Psoas muscle (tissue), 8 donors: ENCODE measurements at places on chromosomes 2 and 18. TPM values are rescaled to one million over a fixed set of nuclear protein-coding genes. Genes with fewer than 3 reads are reported as not detected.

MAB21L4 gene
- not detected for total RNA-seq

KRTCAP3 gene
- not detected for total RNA-seq

TRIM54 gene
- 784 TPM for total RNA-seq

HOXD10 gene
- total RNA-seq = not detected

MAP3K19 gene
- total RNA-seq = not detected

MATN3 gene
- total RNA-seq = not detected

SLC9A4 gene
- total RNA-seq = not detected

FZD7 gene
- 4.1 TPM for total RNA-seq

SLC14A1 gene
- total RNA-seq = 10.9 TPM

RGPD4 gene
- total RNA-seq = not detected

ALKAL2 gene
- not detected for total RNA-seq

MOGAT1 gene
- not detected for total RNA-seq

LONRF2 gene
- 7.1 TPM for total RNA-seq

KATNAL2 gene
- total RNA-seq = 1.3 TPM

KCNJ3 gene
- 1.0 TPM for total RNA-seq

LOXHD1 gene
- total RNA-seq = 0.13 TPM

C2orf80 gene
- total RNA-seq = not detected

RFTN2 gene
- 2.4 TPM for total RNA-seq

KCTD1 gene
- 8.6 TPM for total RNA-seq

SMAD7 gene
- 8.7 TPM for total RNA-seq

UGT1A9 gene
- not detected for total RNA-seq

MC2R gene
- not detected for total RNA-seq

EMILIN1 gene
- total RNA-seq = 6.1 TPM

UGT1A3 gene
- not detected for total RNA-seq

PTPRN gene
- 0.91 TPM for total RNA-seq

B3GNT2 gene
- total RNA-seq = 3.0 TPM

TMEM17 gene
- total RNA-seq = 0.57 TPM

CPO gene
- 0.34 TPM for total RNA-seq

TUBA4B gene
- total RNA-seq = not detected

ERMN gene
- not detected for total RNA-seq

REL gene
- 4.0 TPM for total RNA-seq

SERPINB10 gene
- total RNA-seq = 0.39 TPM

TIGD1 gene
- total RNA-seq = 3.2 TPM

ZNF532 gene
- total RNA-seq = 90.3 TPM

CCNT2 gene
- 16.8 TPM for total RNA-seq

MRPS9 gene
- total RNA-seq = 41.3 TPM

TBC1D8 gene
- total RNA-seq = 24.9 TPM

OR6B2 gene
- not detected for total RNA-seq

CD8B2 gene
- total RNA-seq = not detected

UGT1A5 gene
- not detected for total RNA-seq

HOXD13 gene
- not detected for total RNA-seq

TGFA gene
- total RNA-seq = 0.08 TPM

ALPP gene
- total RNA-seq = not detected

DLGAP1 gene
- total RNA-seq = 0.17 TPM

RTKN gene
- 18.8 TPM for total RNA-seq

MYL12B gene
- total RNA-seq = 212 TPM

CDH2 gene
- 0.27 TPM for total RNA-seq

ZNF396 gene
- 0.30 TPM for total RNA-seq

CNGA3 gene
- total RNA-seq = not detected

MROH2A gene
- total RNA-seq = not detected

DLX1 gene
- total RNA-seq = not detected

REG1B gene
- total RNA-seq = 0.38 TPM

HS1BP3 gene
- 9.2 TPM for total RNA-seq

LINC00305 gene
- not detected for total RNA-seq

SIX3 gene
- not detected for total RNA-seq
